ENCODE measurements at places on chromosomes 7 and 10. TPM values are rescaled to one million over a fixed set of nuclear protein-coding genes. Genes with fewer than 3 reads are reported as not detected.

- DNase-seq: peak; percentile 94
Observed at GRCh38 chr10:70052462-70053217, at the start of gene MACROH2A2. Gene MACROH2A2 (plus strand): TSS chr10:70052846. CDS start chr10:70075659, 22,813 bp downstream.

DNA sequence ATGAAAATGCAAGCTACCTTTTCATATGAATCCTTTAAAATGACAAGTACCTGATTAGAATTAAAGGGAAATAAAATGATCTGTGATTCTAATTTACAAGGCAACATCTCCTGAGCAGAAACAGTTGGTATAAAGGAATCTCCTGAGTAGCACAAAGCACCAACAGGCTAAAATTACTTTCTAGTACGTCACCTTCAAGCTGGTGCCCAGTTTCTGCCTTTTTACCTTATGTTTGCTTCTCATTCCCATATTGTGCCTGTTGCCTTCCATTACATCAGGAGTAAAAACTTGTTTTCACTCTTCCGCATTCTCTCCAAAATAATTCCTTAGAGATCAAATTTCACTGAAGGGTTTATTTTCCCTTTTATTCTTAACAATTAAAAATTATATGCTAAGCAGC lies 587.1 kb upstream of the KCND2 start:
- DNase-seq: no peak

DNA sequence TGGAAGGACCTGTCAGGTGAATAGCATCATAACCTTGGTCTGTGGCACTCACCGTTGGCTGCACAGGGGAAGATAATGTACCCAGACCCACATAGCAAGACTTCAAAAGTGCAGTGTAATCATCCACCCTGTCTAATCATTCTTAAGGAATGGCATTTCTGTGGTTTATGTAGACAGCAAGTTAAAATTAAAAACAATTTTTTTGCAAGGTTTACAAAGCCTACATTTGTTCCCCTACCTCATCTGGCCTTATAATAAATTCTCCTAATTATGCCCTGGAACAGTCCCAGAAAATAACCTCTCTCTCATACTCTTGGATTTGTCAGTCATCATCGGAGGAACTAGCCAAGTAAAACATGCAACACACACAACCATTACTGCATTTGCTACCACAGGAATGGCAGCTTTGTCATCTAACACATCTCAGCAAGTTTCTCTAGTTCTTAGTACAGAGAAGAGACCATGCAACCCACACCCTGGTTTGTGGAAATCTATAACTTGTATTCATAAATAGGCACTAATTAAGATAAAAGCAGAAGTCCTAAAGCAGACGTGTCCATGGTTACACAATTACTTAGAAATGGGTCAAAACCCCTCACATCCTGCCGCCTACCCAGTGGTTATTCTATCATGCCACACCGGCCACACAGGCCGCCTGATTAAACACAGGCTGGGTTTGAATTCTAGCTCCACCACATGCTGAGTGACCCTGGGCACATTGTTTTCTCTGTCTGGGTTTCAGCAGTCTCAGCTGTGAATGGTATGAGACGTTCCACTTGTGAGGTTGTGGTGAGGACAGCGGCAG lies 19.1 kb downstream of the ABLIM1 start:
- DNase-seq: no peak

- no peak for DNase-seq
Observed at GRCh38 chr7:2722591-2722990, 34.6 kb downstream of the AMZ1 start.

BRI3 gene
- total RNA-seq: 133 TPM

Measured in endodermal cell (in vitro differentiated cells).